ENCODE measurements at places on chromosomes 11 and 22. TPM values are rescaled to one million over a fixed set of nuclear protein-coding genes. Genes with fewer than 3 reads are reported as not detected.

GRCh38 chr11:70760416-70761020 is 362.2 kb downstream of the CTTN start:
- DNase-seq = no peak

DNA sequence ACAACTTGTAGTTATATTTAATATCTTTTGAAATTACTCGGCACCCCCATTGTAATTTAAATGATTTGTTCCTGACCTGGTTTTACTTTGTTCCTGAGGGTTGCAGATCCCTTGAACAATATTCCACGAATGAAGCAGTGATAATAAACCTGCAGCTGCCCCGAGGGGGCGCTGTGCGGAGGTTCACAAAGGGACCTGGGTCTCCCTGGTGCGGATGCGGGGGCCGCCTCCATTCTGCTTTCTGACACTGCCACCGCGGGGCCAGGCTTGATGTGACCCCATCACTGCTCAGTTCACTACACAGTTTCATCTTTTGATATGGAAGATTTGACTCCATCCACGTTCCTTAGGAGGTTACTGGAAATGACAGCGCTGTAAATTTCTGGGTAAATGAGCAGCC is 62.9 kb upstream of the PRODH start:
- DNase-seq = peak; percentile 13

DNA sequence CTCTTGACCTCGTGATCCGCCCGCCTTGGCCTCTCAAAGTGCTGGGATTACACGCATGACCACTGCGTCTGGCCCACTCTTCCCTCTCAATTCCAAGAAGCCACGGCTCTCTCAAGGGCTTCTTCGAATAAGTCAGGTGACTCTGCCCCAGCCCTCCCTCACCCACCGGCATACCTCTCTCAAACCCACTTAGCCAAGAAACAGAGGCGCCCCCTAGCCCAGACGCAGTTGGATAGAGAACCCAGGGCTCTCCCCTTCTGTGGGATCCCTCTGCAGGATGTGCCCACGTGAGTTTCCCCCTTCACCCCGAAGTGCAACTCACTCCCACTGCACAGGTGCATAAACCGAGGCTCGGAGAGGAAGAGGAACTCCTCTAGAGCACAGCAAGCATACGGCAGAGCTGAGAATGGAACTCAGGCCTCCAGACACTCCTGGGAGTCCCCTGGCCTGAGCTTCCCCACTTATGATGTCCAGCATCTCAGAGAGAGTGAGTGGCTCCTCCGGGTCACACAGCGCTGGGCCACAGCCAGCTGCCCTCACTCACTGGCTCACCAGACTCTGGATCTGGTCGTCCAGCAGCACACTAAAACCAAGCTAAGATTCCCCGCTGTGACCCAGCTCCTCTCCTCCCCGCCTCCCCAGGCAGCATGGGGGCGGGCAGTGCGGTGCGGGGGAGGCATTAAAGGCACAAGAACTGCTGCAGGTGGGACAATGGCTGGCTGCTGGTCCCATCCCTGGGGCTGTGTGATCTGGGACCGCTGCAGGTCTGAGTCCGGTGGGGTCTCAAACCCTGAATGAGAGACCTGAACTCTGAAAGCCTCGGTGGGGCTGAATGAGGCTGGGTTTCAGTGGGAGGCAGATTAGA is 16.8 kb upstream of the RGL4 start:
- DNase-seq = no peak

- no peak for DNase-seq
These were observed 854.4 kb upstream of the CCDC90B start for GRCh38 chr11:84140386-84141169.

DNA sequence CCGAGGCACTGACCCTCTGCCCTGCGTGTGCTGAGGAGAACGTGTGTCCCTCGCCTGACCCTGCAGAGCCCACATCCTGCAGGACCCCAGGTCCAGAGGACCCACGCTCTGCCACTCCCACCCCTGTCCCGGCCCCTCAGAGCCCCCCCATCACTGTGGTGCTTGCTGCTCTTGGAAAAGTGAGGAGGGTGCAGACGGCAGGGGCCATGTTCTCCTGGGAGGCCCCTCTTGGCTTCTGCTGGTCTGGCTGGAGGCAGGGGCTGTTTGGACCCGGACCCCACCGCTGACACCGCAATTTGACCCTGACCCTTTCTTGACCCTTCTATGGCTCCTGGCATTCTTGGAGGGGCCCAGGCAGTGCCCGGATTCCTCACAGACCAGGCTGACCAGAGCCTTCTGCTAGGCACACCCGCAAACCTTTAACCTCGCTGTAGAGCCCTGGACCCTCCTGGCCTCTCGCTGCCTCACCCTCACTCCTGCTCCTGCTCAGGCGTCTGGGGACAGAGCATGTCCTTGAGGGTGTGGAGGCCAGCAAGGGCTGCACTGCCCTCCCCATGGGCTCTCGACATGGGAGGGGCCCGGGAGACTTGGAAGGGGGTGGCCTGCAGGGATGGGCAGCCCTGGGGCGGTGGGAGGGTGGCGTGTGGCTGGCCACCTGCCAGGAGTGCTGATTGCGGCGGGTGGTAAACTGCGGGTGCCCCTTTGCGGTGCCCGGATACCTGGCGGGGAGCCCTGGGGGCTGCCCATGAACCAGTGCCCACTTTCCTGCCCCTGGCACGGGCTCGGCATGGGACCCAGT is 37.0 kb upstream of the MUC5AC start:
- no peak for DNase-seq

DNA sequence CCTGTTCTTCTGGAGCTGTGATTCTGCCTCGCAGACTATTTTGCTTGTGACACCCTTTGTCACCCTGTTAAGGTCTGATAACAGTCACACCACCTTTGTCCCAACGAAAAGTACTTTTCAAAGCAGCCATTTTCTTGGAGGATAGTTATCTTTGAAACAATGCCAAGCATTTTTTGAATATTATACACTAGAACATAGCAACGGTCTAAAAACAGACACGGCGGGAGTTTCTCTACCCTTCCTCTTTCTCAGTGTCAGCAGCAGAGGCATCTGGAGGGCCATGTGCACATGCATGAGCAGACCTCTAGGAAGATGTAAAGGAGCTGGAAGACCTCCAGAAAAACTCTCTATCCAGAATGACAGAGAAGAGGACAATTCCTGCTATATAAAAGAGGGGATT is 86.5 kb downstream of the TRPC6 start:
- DNase-seq = no peak

DNA sequence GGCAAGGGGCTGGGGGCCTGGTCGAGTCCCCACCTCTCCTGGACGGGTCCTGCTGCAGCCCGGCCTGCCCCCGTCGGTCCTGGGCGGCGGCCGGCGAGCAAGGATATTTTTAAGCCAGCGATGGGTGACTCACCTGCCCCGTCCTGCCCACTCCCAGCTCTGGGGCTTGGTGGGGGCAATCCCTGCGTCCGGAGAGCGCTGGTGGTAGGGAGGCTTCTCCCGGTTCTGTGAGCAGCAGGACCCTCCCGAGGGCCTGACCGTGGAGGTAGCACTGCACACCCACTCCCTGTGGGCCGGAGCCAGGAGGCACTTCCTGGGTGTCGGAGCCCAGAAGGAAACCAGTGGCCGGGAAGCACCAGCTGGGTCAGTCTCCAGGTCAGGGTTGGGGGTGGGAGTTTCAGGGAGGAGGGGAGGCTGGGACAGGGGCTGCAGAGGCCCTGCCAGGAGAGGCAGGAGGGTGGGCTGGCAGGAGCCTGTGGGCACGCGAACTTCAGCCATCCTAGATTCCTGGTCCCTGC is 467 bp downstream of the EPS8L2 start:
- no peak for DNase-seq

DNA sequence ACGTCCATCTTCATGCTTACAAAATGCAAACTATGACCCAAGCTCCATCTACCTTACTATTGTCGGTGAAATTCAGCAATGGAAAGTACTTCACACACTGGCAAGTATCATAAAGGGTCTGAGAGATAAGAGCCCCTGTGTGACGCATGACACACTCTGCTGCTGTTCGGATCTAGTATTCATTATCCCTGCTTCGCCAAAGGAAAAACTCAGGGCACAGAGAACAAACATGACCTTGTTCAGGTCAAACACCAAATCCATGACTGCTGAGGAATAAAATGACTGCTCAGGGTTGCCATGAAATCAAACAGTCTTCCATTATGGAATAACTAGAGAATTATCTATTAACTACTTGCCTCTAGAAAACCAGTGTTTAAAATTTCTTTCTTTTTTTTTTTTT is 73.0 kb downstream of the MICAL3 start:
- no peak for DNase-seq

- DNase-seq = peak; percentile 58
These were observed 125.2 kb upstream of the SYT13 start for GRCh38 chr11:45411228-45411946.

- no peak for DNase-seq
These were observed at the start of gene CASP5 for GRCh38 chr11:105023003-105023402. Gene CASP5 (minus strand): TSS chr11:105023168. CDS start chr11:105023136, 32 bp downstream.

DNA sequence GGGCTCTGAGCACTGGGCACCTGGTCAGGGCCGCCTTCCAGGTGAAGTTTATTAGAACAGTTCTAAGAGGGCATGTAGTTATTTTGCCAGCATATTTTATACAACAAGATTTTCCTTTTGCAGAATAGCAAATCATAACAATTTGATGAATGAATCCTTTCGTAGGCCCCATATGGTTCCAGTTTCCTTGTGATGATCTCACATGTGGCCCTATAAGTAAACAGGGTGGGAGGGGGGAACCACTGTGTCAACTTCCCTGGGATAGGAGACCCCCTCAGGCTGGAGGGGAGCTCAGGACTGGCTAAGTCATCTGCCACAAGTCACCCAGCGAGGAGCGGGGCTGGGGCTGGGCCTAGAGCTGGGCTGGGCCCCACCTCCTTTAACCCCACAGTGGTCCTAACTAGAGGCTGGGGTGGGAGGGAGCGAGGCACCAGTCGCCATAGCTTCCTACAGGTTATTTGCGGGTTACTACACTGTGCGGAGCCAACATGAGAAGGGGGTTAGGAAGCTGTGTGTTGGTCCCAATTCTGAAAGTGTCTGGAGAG is 4.2 kb downstream of the FBLN1 start:
- DNase-seq = no peak

DNA sequence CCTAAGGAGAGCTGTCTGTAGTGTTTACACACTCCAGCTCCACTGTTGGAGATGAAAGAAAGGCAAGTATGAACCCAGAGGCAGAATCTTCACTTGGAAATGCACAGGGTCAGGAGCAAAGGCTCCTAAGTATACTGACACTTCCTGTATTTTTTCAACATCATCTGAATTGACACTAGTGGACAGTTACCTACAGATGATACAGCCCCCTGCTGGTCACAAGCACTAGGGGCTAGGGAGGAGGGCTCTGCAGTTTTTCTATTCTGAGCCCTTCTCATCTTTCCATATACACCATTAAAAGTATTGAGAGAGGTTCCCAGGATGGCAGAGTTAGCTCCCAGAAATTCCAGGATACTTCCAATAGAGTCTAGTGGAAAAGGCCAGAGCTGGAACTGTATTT is 290.3 kb upstream of the API5 start:
- peak; percentile 19 for DNase-seq

DNA sequence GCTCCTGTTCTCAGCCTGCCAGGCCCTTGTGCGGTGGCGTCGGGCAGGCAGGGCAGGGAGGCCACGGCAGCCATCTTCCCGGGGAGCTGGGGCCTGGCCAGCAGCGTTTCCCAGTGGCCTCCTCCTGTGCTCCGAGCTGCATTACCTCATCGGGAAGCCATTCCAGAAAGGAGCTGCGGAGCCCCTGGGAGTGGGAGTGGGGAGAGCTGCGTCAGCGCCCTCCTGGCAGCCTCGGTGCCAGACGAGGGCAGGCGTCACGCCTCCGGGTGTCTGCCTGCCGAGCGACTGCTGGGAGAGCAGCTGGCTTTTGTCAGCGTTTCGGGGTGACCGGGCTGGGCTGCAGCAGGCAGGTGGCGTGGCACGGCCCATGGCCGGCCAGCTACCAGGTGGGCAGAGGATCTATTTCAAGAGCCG is 30.9 kb upstream of the WNT7B start:
- DNase-seq = no peak

DNA sequence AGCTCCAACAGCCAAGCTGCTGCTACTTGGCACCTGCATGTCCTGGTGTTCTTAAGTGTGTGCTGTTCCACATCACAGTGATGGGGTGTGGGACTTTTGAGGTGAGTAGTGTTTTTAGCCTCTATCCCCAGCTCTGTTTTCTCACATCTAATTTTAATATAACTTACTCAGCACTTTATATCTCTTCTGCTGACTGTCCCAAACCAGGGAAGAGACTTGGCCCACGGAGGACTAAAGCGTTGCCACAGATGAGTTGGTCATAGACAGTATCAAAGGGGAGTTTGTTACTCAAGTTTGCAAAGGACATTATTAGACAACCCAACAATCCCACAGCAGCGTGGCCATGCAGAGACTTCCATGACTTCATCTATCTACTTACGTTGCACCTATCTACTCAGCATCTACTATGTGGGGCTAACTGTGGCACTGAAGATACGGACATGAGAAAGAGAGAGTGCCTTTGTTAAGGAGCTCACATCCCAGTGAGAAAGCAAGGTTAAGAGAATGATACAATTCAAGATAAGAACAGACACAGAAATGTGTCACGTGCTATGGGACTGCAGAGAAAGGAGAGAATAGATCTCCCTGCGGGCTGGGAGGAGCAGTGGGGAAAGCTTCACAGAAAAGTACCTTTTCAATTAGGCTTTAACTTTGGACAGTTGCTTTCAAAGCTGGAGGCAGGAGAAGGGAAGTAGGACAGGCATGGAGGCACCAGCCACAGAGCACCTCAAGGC is 82.4 kb downstream of the ME3 start:
- DNase-seq = no peak

DNA sequence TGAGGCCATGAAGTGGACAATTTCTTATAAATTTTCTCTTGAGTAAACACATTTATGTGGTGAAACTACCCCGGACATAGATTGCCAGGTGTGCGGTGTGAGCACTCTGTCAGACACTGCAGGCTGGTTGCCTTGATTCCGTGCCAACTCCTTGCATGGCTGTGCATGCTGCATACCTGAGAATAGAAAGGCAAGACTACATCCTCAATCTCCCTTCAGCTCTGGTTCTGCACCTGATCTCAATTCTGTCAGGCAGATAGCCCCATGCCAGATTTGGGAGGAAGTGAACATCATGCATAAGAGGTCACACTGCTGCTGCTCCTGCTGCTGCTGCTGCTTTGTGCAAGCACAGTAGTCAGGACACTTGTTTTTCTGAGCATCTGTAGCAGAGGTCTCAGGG is 42.5 kb upstream of the DEUP1 start:
- DNase-seq = no peak

GRCh38 chr22:50612528-50613221 is 12.1 kb downstream of the MAPK8IP2 start:
- DNase-seq = no peak

DNA sequence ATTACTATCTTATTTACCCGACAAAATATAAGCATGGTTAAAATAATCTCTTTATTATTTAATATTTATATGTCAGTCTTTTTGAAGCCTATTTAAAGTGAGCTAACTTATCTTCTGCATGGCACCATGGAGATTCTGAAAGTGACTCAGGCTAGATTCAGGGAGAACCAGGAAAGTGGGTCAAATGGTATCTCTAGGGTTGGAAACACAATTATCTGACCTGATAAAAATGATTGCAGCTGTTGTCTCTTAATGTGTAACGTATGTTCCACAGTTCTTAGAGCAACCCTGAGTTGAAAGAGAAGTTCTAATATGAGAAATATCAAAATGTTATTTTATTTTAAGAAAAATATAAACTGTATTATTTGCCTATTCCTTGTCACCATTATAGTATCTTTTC is 143.1 kb upstream of the CARD18 start:
- no peak for DNase-seq

GRCh38 chr11:29809121-29809520 is 207.7 kb downstream of the KCNA4 start:
- DNase-seq = peak; percentile 10

Gene MMP10
- polyA plus RNA-seq = not detected

Gene C11orf97
- not detected for polyA plus RNA-seq

Gene FAT3
- polyA plus RNA-seq = 1.1 TPM

Gene SLC22A8
- 0.22 TPM for polyA plus RNA-seq

Gene CHST1
- polyA plus RNA-seq = 3.3 TPM

Measured in cardiac muscle cell (in vitro differentiated cells and primary cell).